A549 treated with Mapracorat at 1 μM for 4 hours (cell line): ENCODE measurements at places on chromosomes 3 and 15. TPM values are rescaled to one million over a fixed set of nuclear protein-coding genes. Genes with fewer than 3 reads are reported as not detected.

TBC1D2B gene
- 11.9 to 19.3 TPM (median 16.0 TPM) in 5 replicates for total RNA-seq

POU1F1 gene
- not detected in 5 replicates for total RNA-seq

LIPC gene
- total RNA-seq, result 0.09 to 0.15 TPM (median 0.14 TPM) in 4 of 5 replicates, not detected in the other

ITGA11 gene
- 2.4 to 7.0 TPM (median 5.0 TPM) in 5 replicates for total RNA-seq

HRG gene
- total RNA-seq, result not detected in 5 replicates

CACNA2D3 gene
- total RNA-seq, result 0.09 to 0.34 TPM (median 0.17 TPM) in 5 replicates

GAP43 gene
- total RNA-seq, result not detected in 5 replicates

AADAC gene
- total RNA-seq, result 10.3 to 15.8 TPM (median 13.5 TPM) in 5 replicates

SLC28A1 gene
- 0.06 TPM in 2 of 5 replicates, not detected in the others for total RNA-seq

TEX264 gene
- total RNA-seq, result 59.8 to 76.0 TPM (median 68.2 TPM) in 5 replicates

ISLR gene
- total RNA-seq, result 0.22 to 0.50 TPM (median 0.39 TPM) in 5 replicates

CMTM6 gene
- 34.3 to 41.8 TPM (median 40.6 TPM) in 5 replicates for total RNA-seq

ZNF80 gene
- total RNA-seq, result not detected in 5 replicates

HYAL1 gene
- total RNA-seq, result 0.32 to 1.00 TPM (median 0.61 TPM) in 5 replicates

MAN2A2 gene
- total RNA-seq, result 23.6 to 31.6 TPM (median 27.2 TPM) in 5 replicates

EAF2 gene
- total RNA-seq, result 1.5 to 2.7 TPM (median 2.2 TPM) in 5 replicates

SERINC4 gene
- total RNA-seq, result 0.07 to 0.08 TPM in 2 of 5 replicates, not detected in the others

STRIT1 gene
- total RNA-seq, result not detected in 5 replicates

RTP3 gene
- not detected in 5 replicates for total RNA-seq

PPM1L gene
- total RNA-seq, result 0.42 to 0.78 TPM (median 0.59 TPM) in 5 replicates

C3orf85 gene
- not detected in 5 replicates for total RNA-seq

ZNF639 gene
- total RNA-seq, result 19.4 to 26.6 TPM (median 21.2 TPM) in 5 replicates

SPRED1 gene
- total RNA-seq, result 6.3 to 9.1 TPM (median 7.6 TPM) in 5 replicates

GOLGA6B gene
- total RNA-seq, result 0.10 TPM in 1 of 5 replicates, not detected in the others

PROK2 gene
- 0.08 TPM in 1 of 5 replicates, not detected in the others for total RNA-seq

KCNMB3 gene
- total RNA-seq, result 0.88 to 2.0 TPM (median 1.5 TPM) in 5 replicates

CCR8 gene
- not detected in 5 replicates for total RNA-seq

ITIH4 gene
- 0.63 to 1.9 TPM (median 0.87 TPM) in 5 replicates for total RNA-seq
